ENCODE measurements at places on chromosomes 2 and 18.
A peak's percentile ranks its signal among the peaks of the same experiment; 100 is the strongest.

GRCh38 chr2:151277067-151277466 lies 12.4 kb downstream of the NMI start:
- no peak for DNase-seq

DNA sequence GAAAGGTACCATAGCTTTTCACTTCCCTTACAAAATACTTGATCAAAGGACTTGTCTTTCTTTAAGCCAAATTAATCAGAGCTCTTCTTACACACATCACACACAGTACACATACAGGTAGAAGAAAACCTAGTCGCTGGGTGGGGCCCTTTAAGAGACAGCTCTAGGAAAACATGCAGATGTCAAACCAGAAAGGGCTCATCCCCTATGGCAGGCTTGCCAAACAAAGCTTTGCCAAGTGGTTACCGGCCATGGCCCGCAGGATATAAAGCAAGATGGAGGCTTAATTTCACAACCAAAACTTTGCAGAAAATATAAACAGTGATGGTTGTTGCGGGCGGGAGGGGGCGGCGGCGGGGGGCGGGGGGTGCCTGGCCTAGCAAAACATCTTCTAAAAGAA lies 2156.0 kb upstream of the PIK3C3 start:
- no peak for DNase-seq

GRCh38 chr2:3186766-3187165 lies 190.9 kb downstream of the EIPR1 start:
- DNase-seq = no peak

DNA sequence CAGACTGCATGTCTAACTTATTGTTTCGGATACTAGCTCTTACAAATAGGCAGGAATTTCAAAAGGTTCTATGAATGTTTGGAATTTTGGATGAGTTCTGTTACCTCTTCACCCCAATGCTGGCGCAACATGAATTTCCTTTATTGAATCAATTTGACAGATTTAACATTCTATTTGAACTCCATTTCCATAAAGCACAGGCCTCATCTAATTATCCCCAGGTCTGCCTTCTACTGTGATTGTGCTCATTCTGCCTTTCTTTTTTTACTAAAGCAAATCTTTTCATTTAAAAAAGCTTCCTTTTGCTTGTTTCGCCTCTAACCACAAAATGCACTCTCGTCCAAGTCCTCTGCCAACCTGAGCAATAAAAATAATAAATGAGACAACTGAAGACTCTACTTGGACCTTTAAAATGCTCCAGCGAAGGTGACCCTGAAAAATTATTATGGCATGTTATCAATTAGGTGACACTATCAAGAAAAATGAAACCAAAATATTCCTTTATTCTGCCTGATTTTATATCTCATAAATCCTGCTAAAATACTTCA lies 922.9 kb upstream of the FSHR start:
- no peak for DNase-seq

DNA sequence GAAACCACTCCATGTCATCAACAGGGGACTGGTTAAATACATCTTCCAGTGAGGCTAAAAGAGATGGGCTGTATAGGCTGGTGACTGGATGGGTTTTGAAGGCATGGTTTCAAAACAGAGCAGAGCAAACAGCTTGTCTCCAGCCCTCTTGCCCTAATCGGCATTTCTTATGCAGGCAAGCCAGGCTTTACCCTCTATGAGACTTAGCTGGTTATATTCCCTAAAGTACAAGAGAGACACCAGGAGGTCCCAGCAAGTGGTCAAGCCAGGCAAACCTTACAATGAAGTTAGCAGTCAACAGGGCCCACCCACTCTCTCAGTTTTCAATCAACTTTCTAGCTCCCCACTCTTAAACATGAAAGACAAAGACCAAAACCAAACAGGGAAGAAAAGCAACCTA lies 19.0 kb downstream of the OSBPL1A start:
- DNase-seq = no peak

DNA sequence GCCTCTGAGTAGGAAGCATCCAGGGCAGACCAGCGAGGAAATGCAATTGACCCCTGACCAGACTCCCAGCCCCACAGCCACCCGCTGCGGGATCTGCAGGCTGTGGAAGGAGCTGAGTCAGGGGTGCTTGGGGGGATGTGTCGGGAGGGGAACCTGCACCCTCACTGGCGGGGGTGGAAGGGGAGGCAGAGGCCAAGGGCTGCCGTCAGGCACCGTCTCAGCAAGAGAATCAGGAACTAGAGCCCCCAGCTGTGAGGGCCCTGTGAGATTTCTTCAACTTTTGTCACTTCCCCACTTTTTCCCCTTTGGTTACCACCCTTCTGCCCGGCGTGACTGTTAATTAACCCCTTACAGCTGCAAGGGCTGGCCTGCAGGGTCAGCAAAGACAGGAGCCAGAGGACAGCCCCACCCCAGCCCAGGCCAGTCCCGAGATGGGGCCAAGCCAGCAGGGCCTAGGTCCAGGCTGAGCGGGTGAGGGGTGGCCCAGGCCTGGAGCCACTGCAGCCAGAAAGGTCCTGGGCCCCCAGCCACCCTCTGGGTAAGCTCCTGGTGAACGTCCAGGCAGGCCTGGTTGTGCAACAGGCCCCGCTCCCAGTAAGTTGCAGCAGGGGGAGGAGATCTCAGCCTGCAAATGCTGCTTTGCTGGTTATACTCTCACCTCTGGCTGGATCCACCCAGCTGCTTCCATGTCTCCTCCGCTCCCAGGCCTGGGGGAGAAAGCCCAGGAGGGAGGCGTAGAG lies 147.0 kb upstream of the ID2 start:
- no peak for DNase-seq

- DNase-seq = no peak
Observed at GRCh38 chr2:190093793-190094192, 31.3 kb upstream of the MSTN start.

DNA sequence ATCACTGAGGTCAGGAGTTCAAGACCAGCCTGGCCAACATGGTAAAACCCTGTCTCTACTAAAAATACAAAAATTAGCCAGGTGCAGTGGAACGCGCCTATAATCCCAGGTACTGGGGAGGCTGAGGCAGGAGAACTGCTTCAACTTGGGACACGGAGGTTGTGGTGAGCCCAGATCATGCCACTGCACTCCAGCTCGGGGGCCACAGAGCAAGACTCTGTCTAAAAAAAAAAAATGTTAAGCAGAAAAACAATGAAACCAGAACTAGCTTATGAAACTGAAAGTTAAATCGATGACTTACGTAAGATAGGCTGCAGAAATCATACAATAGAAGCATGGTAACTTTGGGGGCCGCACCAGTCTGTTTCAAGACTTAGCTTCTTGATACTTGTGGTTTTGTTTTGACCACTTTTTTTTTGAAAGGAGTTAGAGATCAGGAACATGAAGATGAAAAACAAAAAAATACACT lies 6.2 kb upstream of the GPR155 start:
- peak; percentile 44 for DNase-seq

DNA sequence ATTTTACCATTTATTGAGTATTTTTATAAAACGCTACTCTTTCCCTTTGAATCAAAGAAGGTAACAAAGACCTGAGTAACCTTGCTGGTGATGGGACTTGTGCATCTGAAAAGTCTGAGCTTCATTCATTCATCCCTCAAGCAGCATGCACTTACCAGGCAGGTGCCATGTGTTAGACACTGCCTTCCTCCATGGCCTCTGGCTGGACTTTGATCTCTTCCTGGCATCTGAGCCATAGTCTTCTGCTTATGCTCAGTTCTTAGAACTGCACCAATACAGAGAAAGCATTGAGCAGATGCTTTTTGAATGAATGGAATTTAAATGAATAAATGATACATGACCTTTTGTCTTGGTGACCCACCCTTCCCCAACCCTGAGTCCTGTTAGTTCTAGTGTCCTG lies 251.4 kb upstream of the COPS8 start:
- DNase-seq = no peak

DNA sequence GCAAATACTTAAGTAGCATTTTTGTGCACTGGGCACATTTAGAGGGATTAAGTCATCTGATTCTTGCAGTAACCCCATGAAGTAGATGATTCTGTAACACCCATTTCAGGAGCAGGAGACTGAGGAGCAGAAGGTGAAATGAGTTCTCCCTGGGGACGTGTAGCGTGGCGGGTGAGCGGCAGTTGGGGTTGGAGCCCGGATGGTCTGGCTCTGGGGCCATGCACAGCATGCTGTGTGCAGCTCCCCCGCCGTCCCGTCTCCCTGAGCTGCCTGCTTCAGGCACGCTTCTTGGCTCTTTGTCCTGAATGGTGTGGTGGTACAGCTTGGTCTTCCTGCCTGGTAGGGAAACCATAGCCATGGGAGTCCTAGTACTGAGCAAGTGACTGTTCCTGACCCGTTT lies 32.4 kb downstream of the INPP4A start:
- DNase-seq = no peak

DNA sequence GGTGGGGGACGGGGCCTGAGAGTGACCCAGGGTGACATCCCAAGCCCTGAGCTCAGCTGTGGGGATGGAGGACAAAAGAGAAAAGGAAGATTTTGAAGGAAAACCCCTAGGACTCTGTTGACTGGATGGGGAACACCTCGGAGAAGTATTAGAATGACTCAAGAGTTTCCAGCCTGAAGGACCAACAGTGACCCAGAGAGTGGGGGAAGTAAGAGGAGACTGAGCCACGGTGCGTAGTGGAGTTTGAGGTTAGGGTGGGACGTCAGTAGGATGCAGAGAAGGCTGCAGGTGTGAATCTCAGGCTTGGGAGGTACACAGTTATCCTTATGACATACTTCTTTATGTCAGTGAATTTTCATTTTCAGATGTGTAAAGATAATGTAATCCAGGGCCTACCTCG lies 119.5 kb downstream of the NCK2 start:
- no peak for DNase-seq

GRCh38 chr2:174335988-174336500 lies 1.3 kb downstream of the SP9 start:
- no peak for DNase-seq

GRCh38 chr2:184677171-184677570 lies 78.8 kb downstream of the ZNF804A start:
- no peak for DNase-seq

DNA sequence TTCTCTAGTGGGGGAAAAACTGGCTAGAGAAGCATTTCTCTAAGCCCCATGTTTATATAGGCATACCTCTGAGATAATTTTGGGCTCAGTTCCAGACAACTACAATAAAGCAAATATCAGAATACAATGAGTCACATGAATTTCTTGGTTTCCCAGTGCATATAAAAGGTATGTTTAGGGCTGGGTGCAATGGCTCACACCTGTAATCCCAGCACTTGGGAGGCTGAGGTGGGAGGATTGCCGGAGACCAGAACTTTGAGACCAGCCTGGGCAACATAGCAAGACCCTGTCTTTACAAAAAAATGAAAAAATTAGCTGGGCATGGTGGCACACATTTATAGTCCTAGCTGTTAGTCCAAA lies 22.2 kb downstream of the TSN start:
- DNase-seq = no peak

DNA sequence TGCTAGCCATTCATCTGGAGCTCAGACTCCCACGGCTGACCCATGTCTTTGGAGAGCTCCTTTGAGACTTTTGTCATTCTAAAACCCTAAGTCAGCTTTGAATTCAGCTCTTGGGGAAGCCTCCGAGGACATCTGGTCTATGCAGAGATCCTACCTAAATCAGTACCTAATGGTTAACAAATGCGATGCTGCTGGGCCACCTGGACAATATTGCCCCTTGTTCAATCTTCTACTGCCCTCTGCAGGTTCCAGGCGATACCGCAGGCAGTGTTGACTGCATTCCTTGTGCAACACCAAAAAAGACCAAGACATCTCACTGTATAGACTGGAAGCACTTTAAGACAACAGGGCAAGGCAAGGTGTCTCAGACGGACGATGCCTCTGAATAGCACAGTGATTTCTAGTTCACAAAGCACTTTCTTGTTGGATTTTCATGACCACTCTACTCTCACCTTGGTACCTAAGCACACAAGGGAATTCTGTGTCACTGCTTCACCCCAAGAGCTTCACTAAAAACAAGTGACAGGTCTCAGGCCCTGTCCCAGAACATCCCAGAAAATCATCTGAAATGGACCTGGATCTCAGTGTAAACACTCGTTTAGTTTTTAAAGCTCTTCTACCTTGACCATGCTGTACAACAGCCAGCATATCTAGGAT lies 80.9 kb downstream of the XDH start:
- peak; percentile 40 for DNase-seq

GRCh38 chr18:69330385-69331005 lies 70.2 kb upstream of the DOK6 start:
- no peak for DNase-seq

DNA sequence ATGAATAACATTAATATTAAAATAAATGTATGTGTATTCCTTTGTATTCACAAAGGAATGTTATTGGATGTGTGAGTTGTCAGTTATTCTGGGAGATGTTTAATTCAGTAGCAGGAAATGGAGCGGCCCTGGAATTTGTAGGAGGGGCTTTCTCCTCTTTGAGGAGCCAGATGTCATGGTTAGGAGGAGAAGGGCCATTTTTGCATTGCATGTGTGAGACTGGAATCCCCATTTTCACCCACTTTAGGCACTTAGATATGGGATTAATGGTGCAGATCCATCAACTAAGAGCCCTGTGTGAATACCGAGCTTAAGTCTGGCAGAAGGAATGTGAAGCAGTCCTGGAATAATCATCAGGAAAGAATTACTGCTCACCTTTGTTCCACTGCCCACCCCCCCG lies 439.2 kb downstream of the PARD3B start:
- DNase-seq = no peak

GRCh38 chr2:38504169-38504568 lies 98.6 kb downstream of the HNRNPLL start:
- DNase-seq = no peak

- DNase-seq = no peak
Observed at GRCh38 chr18:45232061-45232460, 383.2 kb upstream of the SLC14A2 start.

GRCh38 chr2:162821176-162821575 lies 17.4 kb downstream of the KCNH7 start:
- no peak for DNase-seq

DNA sequence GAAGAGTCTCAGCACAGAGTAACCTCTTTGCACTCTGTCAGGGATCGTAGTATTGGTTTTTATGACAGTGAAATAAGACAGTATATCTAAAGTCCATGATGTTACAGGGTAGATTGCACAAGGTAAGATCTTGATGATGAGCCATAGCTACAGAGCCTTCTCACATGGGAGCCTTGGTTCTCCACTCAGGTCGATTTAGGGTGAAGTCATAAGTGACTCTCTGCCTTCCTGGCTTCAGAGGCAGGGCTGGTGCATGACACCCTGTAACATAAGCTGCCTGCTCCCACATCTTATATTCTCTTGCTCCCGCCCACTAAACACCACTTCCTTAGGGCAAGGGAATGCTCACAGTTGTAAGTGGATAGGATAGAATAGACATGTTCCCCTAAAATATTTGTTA lies 13.3 kb downstream of the DAPL1 start:
- no peak for DNase-seq

GRCh38 chr2:220704081-220704480 lies 868.0 kb downstream of the EPHA4 start:
- DNase-seq = no peak

Data from NK-92 treated with Interleukin-12 subunit alpha and Interleukin-12 subunit beta, amount 100 ng/mL, for 24 hours (cell line).